IPS-NIHi11 (cell line): ENCODE measurements at places on chromosomes 1 and 21.

- DNase-seq: no peak
These were observed 2.7 kb downstream of the VCAM1 start for GRCh38 chr1:100722221-100722620.

- no peak for DNase-seq
These were observed 582.6 kb upstream of the TMPRSS15 start for GRCh38 chr21:18986197-18986596.

- peak; percentile 77 for DNase-seq
These were observed 143.0 kb downstream of the ELAVL4 start for GRCh38 chr1:50251702-50252101.

DNA sequence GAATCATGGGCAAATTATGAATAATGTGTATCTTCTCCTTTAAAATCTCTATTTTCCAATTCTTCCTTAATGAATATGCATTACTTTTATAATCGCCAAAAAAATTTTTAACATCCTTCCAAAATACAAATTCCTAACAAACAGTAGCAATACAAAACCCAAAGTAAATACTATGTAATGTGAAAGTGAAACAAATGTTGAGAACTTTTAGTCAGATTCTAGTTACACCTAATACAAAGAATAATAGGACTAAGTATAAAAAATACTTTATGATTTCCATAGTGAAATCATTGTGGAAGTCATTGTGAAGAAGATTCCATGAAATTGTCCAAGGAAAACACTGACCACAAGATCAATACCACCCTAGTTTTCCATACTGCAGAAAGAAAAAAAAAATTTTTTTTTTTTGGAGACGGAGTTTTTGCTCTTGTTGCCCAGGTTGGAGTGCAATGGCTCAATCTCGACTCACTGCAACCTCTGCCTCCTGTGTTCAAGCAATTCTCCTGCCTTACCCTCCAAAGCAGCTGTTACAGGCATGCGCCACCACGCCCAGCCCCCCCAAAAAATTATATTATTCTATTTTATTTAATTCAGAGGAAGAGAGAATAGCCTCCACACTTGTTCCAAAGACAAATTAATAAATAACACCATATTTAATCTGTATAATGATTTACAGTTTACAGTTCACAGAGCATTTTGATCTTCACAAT is 11.8 kb downstream of the TESK2 start:
- no peak for DNase-seq

GRCh38 chr1:236334893-236335545 is 53.3 kb upstream of the ERO1B start:
- no peak for DNase-seq

DNA sequence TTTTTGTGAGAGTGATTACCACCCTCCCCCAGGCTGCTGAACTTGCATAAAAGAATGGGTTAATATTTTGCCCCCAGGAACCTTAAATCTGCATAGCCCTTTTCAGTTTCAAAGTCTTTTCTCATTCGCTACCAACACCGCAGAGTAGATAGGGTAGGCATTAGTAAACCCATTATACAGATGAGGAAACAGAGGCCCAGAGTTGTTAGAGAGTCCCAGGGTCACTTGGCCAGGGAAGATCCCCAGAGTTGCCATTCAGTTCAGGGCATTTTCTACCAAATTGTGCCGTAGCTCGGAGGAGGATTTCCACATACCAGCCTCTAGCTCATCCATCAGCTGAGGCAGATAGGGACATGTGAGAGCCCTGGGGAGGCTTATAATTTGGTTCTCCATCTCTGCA is 40.5 kb downstream of the NEK2 start:
- DNase-seq: no peak

DNA sequence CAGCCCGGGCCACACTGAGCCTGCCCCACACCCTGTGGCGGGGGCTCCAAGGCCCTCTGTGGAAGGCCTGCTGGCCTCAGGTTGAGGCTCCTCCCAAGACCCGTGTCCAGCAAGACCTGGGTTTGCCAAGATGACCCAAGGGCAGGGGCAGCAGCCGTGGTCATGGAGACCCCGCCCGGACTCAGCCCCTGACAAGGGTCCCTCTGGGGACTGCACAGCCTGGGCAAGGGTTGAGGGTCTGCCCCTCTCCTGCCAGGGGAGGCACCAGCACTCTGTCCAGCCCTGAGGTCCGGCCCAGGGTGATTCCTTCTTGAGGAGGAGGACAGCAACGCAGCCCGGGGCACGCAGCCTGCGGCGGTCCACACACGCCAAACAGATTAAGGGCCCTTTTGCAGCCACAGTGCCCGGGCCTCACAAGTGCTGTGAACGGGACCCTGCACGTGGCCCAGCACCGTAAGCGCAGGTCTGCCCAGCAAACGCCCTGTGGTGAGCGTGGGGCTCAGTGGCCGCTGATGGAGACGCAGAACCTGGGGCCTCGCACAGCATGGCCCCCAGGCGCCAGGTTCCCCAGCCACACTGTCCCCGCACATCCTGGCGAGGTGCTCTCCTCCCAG is 3.4 kb downstream of the SPATC1L start:
- no peak for DNase-seq
